Naive thymus-derived CD8-positive, alpha-beta T cell (primary cell): ENCODE measurements at places on chromosomes 1 and 21. TPM values are rescaled to one million over a fixed set of nuclear protein-coding genes. Genes with fewer than 3 reads are reported as not detected.

Gene EIF2D
- total RNA-seq: 62.4 TPM

Gene C1orf185
- not detected for total RNA-seq

Gene DIO1
- total RNA-seq: not detected

Gene ADGRL2
- not detected for total RNA-seq

Gene ACTL8
- total RNA-seq: not detected

Gene MRPL37
- total RNA-seq: 34.1 TPM

Gene KDF1
- 2.8 TPM for total RNA-seq

Gene NR1I3
- total RNA-seq: not detected

Gene MPC2
- 32.2 TPM for total RNA-seq

Gene RNU1-3
- 3,916 TPM for total RNA-seq

Gene YTHDF2
- 75.4 TPM for total RNA-seq

Gene CFAP74
- total RNA-seq: not detected

Gene SCCPDH
- 11.7 TPM for total RNA-seq

Gene SPRR2E
- not detected for total RNA-seq

Gene COL11A1
- not detected for total RNA-seq

Gene KCNA3
- 74.7 TPM for total RNA-seq

Gene CASQ2
- not detected for total RNA-seq

Gene YIPF1
- total RNA-seq: 13.6 TPM

Gene POLR3GL
- 34.4 TPM for total RNA-seq

Gene PRRX1
- total RNA-seq: not detected

Gene BRDT
- total RNA-seq: not detected

Gene RHD
- not detected for total RNA-seq

Gene SGIP1
- not detected for total RNA-seq

Gene TMEM79
- 15.6 TPM for total RNA-seq

Gene PLPPR4
- total RNA-seq: not detected

Gene TMEM61
- total RNA-seq: not detected

Gene SRRM1
- 275 TPM for total RNA-seq

Gene ARHGEF19
- 11.9 TPM for total RNA-seq

Gene RNU1-2
- total RNA-seq: 3,449 TPM

Gene AVPR1B
- total RNA-seq: not detected
